H7 (cell line): ENCODE measurements at places on chromosomes 1 and 21.

DNA sequence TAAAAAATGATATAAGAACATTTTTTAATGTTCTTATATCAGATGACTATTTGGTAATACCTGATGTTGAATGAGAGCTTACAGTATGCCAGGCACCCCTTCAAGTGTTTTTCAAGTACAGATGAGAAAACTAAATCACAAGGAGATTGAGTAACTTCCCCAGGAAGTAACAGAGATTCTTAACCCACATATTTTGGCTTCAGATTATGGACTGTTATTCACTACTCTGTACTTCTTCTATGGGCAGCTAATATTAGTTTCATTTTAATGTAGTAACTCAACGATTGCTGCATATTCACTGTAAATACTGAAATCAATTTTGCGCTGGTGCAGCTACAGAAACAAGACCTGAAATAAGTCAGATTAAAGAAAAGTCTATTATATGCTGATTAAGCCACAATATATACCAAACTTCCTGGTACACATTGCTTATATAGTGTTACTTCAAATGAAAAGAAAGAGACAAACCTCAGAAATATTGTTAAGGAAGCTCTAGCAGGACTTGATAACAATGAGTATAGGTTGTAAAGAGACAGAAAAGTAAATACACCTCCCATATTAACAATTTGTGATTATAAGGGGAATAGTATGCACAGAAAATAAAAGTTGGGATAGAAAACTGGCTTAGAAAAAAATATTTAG lies 19.7 kb downstream of the DPYD start:
- DNase-seq = no peak

GRCh38 chr1:92964316-92964715 lies 3.1 kb upstream of the DIPK1A start:
- DNase-seq = no peak

- no peak for DNase-seq
Measured at GRCh38 chr1:31299365-31299764, 2.5 kb downstream of the ZCCHC17 start.

GRCh38 chr1:33468967-33469366 lies 3.5 kb upstream of the ZSCAN20 start:
- DNase-seq = no peak

DNA sequence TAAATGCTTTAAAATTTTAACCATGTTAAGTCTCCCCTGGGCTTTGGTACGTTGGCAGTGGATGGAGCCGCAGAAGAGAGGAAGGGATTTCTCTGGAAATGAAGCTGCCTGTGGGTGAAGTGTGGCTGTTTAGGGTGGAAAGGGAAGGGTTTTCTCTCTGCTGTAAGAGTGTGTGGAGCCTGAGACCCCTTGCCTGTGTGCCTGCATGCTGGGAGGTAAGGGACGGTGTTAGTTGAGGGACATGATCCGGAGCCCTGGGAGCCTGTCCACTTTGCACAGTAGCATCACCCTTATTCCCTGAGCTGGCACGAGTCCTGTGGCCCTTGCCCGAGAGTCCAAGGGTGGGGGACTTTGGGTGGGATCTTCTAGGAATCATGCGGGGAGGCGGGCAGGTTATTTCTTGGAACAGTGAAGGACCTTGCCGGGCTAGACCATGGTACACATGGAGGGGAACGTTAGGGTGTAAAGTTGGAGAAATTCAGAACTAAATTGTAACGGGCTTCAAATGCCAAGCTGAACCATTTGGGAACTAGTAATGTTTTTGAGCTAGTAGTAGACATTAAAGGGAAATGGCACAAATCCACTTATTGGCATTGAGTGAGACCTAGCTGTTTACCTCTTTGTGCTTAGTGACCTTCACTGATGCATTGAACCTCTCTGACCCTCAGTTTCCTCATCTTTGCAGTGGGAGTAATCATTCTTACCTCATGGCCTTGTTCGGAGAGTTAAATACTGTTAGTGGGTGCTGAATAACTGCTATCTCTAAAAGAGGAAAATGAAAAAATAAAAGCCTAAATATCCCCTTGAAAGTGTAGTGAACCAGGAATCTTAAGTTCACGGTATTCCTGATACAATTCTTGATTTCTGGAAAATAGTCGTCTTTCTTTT lies 3.5 kb downstream of the GALNT2 start:
- DNase-seq = no peak

DNA sequence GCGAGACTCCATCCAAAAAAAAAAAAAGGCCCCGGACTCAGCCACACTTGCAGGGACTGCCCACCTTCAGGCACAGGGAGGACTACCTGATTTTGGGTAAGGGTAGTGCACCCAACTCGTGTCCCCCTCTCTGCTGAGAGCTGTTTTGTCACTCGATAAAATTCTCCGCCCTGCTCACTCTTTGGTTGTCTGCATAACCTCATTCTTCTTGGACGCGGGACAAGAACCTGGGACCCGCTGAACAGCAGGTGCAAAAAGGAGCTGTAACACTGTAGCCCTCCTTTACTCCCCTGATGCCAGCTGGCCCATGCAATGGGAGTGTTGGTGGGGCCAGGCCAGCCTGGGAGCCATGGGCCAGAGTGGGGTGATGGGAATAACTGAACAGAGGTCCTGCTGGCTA lies 10.6 kb downstream of the S100B start:
- no peak for DNase-seq
